ENCODE measurements at places on chromosomes 7 and 10. TPM values are rescaled to one million over a fixed set of nuclear protein-coding genes. Genes with fewer than 3 reads are reported as not detected.

The LHFPL3 gene
- 0.27 TPM for total RNA-seq

The BBS9 gene
- total RNA-seq, result 8.6 TPM

GRCh38 chr7:18040196-18040595, 12.6 kb upstream of the PRPS1L1 start:
- H3K27ac ChIP-seq, result no peak overlapping the region
- no peaks in the 10 kb centered on the region for H3K36me3 ChIP-seq
- no peaks in the 10 kb centered on the region for H3K27me3 ChIP-seq
- no peak overlapping the region for H3K4me3 ChIP-seq
- H3K4me1 ChIP-seq, result no peaks in the 10 kb centered on the region

GRCh38 chr7:71442492-71443190, 310.7 kb downstream of the GALNT17 start:
- H3K27me3 ChIP-seq, result no peaks in the 10 kb centered on the region
- no peak overlapping the region for H3K27ac ChIP-seq
- DNase-seq, result no peak
- H3K4me1 ChIP-seq, result no peaks in the 10 kb centered on the region
- no peak overlapping the region for H3K4me3 ChIP-seq
- H3K36me3 ChIP-seq, result no peaks in the 10 kb centered on the region

The ATP6V0A4 gene
- not detected for total RNA-seq

- peak overlapping the region; percentile 20 for H3K27ac ChIP-seq
- H3K4me3 ChIP-seq, result no peak overlapping the region
- no peaks in the 10 kb centered on the region for H3K36me3 ChIP-seq
- peaks cover 14% of the 10 kb centered on the region for H3K4me1 ChIP-seq
- H3K27me3 ChIP-seq, result no peaks in the 10 kb centered on the region
- no peak for DNase-seq
These were observed 536 bp downstream of the C10orf105 start for GRCh38 chr10:71719042-71719441.

The SVOPL gene
- 4.1 TPM for total RNA-seq

The PAPOLB gene
- 0.16 TPM for total RNA-seq

DNA sequence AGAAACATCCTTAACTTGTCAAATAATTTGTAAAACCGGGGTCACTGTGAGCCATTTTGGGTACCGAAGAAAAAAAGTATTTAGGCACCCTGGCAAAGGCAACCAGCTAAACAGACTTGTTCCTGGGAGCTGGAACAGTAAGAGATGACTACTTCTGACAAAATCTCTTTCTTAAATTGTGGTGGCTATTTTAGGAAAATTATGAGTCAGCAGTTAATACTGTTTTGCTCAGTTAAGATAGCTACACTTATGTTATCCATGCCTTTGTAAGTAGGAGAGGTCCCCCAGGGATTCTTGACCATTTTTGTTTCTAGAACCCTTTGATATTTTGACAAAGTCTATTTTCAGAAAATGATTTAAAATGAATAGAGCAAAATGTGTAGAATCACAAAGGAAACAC, 68.7 kb downstream of the TAX1BP1 start:
- no peak for DNase-seq
- H3K4me1 ChIP-seq, result no peaks in the 10 kb centered on the region
- no peak overlapping the region for H3K4me3 ChIP-seq
- no peaks in the 10 kb centered on the region for H3K27me3 ChIP-seq
- no peak overlapping the region for H3K27ac ChIP-seq

GRCh38 chr7:32218154-32218467, 147.9 kb upstream of the PDE1C start:
- H3K4me1 ChIP-seq, result no peaks in the 10 kb centered on the region
- DNase-seq, result no peak
- no peak overlapping the region for H3K4me3 ChIP-seq

DNA sequence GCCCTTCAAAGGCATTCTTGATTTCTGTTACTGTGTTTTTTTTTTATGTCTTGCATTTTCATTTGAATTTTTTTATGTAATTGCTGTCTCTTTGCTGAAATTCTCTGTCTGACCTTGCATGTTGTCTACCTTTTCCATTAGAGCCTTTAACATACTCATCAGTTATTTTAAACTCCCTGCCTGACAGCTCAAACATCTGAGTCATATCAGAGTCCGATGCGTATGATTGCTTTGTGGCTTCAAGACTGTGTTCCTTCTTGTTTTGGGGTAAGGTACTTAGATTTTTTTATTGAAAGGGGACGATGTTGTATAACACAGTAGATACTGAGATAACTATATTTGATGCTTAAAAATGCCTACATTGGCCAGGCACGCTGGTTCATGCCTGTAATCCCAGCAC, 9.7 kb upstream of the TARP start:
- no peak overlapping the region for H3K4me3 ChIP-seq
- no peak overlapping the region for H3K27ac ChIP-seq
- DNase-seq, result no peak
- no peaks in the 10 kb centered on the region for H3K4me1 ChIP-seq
- H3K36me3 ChIP-seq, result no peaks in the 10 kb centered on the region
- no peaks in the 10 kb centered on the region for H3K27me3 ChIP-seq

DNA sequence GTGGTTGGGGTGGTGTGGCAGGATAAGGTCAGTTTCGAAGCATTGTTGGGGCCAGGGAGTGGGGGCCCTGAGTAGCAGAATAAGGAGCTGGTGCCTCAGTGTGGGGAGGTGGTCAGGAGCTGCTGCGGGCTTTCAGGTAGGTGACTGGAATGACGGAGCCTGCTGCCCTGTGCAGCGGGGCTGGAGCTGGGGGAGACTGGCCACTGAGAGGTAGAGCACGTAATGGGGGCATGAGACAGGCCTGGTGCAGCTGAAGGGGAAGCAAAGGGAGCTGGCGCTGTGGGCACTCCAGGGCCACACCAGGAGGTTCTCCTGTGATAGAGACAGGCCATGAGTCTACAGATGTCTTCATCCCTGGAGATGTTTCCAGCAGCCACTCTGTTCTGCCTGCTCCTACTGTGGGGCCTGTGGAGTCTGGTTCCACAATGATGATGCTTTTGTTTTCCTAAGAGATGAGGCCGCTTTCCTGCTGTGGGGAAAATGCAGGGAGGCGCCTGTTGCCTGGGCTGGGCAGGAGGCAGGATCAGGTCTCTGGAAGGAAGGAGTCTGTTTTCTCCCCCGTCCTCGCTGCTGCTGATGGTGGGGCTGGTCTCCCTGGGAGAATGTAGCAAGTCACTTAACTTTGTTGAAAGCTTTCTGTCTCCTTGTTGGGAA, 31.1 kb downstream of the NUB1 start:
- no peak overlapping the region for H3K27ac ChIP-seq
- no peaks in the 10 kb centered on the region for H3K36me3 ChIP-seq
- peaks cover 7% of the 10 kb centered on the region for H3K4me1 ChIP-seq
- no peak overlapping the region for H3K4me3 ChIP-seq
- no peaks in the 10 kb centered on the region for H3K27me3 ChIP-seq

GRCh38 chr7:115009139-115009538, 87.2 kb downstream of the MDFIC start:
- H3K4me1 ChIP-seq, result peaks cover 26% of the 10 kb centered on the region
- no peaks in the 10 kb centered on the region for H3K36me3 ChIP-seq
- H3K4me3 ChIP-seq, result no peak overlapping the region
- H3K27me3 ChIP-seq, result no peaks in the 10 kb centered on the region
- peak overlapping the region; percentile 67 for H3K27ac ChIP-seq
- no peak for DNase-seq

The SVIL gene
- 158 TPM for total RNA-seq

DNA sequence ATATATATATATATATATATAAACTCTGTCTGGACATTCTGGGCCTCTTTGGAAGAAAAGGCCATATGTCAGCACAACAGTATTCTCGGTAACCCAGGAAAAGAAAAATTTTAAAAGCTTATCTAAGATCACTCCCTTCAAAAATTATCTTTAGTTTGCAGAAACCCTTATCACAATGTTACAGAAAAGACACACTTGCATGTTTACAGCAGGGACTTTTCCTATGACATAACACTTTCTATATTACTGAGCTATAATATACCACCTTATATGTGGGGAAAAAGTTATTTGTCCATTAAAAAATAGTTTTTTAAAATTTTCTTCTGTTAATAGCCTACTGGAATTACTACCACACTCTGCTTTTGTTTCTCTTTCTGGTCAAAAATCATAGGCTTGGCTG, 25.4 kb downstream of the ANKRD61 start:
- H3K36me3 ChIP-seq, result peaks cover 16% of the 10 kb centered on the region
- no peak overlapping the region for H3K27ac ChIP-seq
- H3K4me1 ChIP-seq, result peaks cover 11% of the 10 kb centered on the region

The ARHGAP22 gene
- total RNA-seq, result 3.4 TPM

DNA sequence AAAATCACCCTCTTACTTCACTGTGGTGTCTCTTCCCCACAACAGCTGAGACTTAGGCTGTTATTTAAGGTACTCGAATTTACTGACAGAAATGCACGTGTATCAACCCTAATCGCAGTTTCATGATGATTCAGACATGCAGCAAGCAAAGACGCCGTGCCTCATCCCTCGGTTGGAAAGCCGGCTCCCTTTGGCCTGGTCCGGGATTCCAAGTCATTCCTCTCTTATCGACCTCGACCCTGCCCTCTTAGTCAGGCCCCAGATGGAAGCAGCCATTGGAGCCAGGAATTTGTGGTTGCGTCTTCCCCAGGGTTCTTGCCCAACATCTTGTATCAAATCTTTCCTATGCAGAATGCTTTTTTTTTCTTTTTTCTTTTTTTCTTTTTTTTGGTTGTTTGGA, 229.5 kb downstream of the GATA3 start:
- H3K36me3 ChIP-seq, result no peaks in the 10 kb centered on the region
- no peaks in the 10 kb centered on the region for H3K27me3 ChIP-seq
- no peak overlapping the region for H3K4me3 ChIP-seq
- DNase-seq, result no peak
- H3K27ac ChIP-seq, result no peak overlapping the region

GRCh38 chr10:60099998-60100747, 193.8 kb upstream of the CCDC6 start:
- no peaks in the 10 kb centered on the region for H3K27me3 ChIP-seq
- no peaks in the 10 kb centered on the region for H3K4me1 ChIP-seq
- no peaks in the 10 kb centered on the region for H3K36me3 ChIP-seq
- DNase-seq, result no peak

- H3K4me1 ChIP-seq, result no peaks in the 10 kb centered on the region
- no peak overlapping the region for H3K27ac ChIP-seq
- H3K4me3 ChIP-seq, result no peak overlapping the region
These were observed 566.8 kb downstream of the CNTNAP2 start for GRCh38 chr7:146683439-146683838.

The MALRD1 gene
- 0.75 TPM for total RNA-seq

The COBL gene
- 114 TPM for total RNA-seq

The EGR2 gene
- not detected for total RNA-seq

The AZGP1 gene
- 3.2 TPM for total RNA-seq

GRCh38 chr10:34687434-34688210, 127.5 kb downstream of the PARD3 start:
- no peak for DNase-seq
- no peak overlapping the region for H3K4me3 ChIP-seq
- H3K4me1 ChIP-seq, result peaks cover 23% of the 10 kb centered on the region
- H3K27ac ChIP-seq, result no peak overlapping the region

The AS3MT gene
- 3.4 TPM for total RNA-seq

DNA sequence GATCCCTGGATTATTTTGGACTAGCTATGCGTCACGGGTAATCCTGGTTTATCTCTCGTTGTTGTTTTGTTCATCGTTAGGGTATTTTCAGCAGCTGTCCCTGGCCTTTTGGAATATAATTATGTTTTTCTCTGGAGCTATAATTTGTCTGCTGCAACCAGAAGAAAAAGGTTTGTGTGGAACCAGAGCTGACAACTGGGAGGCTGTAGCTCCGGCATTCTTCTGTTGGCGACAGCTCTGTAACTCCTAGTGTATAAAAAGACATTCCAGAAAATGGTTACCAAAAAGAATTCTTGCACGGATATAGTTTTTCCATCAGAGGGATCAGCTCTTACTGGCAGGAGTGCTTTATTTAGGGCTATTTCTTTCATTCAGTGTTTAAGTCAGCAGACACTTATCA, 130.9 kb upstream of the PRR15 start:
- H3K36me3 ChIP-seq, result no peaks in the 10 kb centered on the region
- no peak overlapping the region for H3K4me3 ChIP-seq
- H3K4me1 ChIP-seq, result peaks cover 9% of the 10 kb centered on the region
- DNase-seq, result no peak
- no peaks in the 10 kb centered on the region for H3K27me3 ChIP-seq

DNA sequence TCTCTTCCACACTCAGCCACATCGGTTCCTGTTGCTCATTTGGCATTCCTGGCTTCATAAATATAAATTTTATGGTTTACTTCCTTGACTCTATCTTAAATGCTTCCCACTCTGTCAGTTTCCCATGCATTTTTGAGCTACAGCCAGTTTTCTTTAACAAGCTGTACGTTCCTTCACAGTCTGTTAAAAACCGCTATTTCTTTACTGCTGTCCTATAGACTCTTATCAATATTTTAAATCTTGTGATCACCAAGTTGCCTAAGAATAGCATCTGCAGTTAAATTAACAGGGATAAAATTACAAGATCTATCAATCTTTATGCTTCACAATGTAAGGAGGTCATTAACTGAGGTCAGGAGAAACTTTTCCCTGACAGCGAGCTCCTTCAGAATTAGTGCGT, 103.1 kb upstream of the RHOBTB1 start:
- no peaks in the 10 kb centered on the region for H3K36me3 ChIP-seq
- H3K4me3 ChIP-seq, result no peak overlapping the region
- H3K27ac ChIP-seq, result no peak overlapping the region
- no peaks in the 10 kb centered on the region for H3K27me3 ChIP-seq
- no peaks in the 10 kb centered on the region for H3K4me1 ChIP-seq

GRCh38 chr10:38118072-38118807, 24.1 kb downstream of the ZNF37A start:
- DNase-seq, result no peak
- no peaks in the 10 kb centered on the region for H3K27me3 ChIP-seq
- H3K36me3 ChIP-seq, result no peaks in the 10 kb centered on the region
- no peak overlapping the region for H3K4me3 ChIP-seq
- H3K27ac ChIP-seq, result no peak overlapping the region

DNA sequence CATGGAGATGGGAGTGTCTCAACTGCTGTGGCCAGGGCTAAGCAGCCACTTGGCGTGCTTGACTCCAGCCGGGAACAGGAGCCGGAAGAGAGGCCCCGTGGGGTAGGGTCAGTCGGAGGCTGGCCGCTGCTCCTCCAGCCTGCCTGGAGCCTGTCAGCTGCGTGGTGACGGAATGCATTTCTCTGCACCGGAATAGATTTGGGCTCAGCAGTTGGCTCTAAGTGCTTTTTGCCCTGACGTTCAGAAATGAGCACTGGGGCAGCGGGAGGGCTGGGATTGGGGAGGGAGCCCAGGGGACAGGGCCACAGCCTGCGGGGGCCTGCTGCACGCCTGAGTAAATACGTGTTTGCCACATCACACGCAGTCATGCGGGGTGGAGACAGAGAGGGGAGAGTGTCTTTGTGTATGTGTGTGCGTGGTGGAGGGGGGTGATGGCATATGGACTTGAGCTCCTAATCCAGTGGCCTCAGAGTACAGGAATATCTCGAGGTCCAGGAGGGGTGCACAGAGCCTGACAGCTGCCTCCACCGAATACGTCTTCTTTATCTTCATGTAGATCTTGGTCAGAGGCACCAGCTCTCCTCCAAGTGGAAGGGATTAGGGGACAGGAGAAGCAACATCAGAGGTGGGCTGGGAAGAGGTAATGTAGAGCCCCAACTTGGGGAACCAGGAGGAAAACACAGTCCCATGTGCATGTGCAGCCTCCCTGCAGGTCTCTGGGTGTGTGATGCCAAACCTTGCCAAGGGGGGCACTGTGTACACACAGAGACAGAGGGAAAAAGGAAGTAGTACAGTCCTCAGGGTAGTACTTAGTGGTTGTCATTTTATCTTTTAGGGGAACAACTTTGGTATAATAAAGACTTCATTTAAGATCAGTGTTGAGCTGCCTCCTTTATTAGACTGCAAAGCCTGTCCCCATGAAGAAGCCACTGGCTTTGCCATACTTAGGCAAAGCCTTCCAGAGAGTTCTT, 151.4 kb downstream of the CDH23 start:
- no peaks in the 10 kb centered on the region for H3K36me3 ChIP-seq
- no peaks in the 10 kb centered on the region for H3K4me1 ChIP-seq
- H3K27ac ChIP-seq, result no peak overlapping the region
